ENCODE measurements at places on chromosomes 16 and 17.
A peak's percentile ranks its signal among the peaks of the same experiment; 100 is the strongest.

- no peak for DNase-seq
Measured at GRCh38 chr17:72090108-72090507, 30.7 kb upstream of the SOX9 start.

DNA sequence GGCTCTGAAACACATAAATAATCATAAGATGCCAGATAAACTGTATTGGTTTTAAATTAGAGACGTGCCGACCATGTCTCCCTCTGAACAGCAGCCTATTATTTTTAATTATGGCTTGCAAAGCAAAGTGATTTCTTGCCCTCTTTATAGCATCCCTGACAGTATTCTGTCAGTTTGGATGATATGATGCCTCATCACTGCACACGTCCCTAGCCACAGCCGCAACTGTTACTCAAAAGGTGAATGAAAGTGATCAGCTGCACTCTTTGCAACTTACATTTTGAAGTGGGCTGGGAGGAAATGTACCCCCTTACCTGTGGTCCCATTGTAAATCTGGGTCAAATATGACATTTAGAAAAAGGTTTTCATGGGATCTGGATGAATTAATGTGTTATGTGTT is 389.9 kb downstream of the MAF start:
- DNase-seq = no peak

- DNase-seq = no peak
Measured at GRCh38 chr17:81455387-81455786, 57.2 kb downstream of the ACTG1 start.

DNA sequence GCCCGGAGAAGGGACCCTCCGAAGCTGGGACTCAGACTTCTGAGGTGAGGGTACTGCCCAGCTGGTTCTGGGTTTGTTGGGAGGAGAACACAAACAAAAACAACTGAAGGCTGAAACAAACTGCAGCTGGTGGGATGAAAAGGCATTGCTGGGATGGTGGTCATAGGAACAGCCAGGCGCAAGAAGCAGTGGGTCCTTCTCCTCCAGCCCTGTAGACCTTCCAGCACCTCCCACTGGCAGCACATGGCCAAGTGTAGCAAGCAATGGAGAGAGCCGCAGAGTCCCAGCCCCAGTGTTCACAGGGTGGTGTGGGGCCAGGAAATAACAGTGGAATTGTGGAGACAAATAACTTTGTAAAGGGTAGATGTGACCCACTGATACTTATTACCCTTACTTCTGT is 48.7 kb upstream of the FOXJ1 start:
- DNase-seq = no peak

DNA sequence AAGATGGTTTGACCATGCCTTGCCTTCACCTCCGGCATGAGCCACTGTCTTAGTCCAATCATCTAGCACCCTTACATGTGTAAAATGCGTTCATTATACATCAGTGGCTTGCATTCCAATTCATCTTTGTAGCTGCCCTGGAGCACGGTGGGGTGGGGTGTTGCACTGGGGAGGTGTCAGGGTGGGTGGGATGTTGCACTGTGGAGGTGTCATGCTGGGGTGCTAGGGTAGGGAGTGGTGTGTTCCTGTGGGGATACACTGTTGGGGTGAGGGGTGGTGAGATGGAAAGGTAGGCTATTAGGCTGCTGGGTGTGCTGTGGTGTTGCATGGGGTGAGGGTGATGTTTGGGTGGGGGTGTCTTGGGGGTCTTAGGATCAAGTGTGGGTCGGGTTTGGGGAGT is 47.0 kb downstream of the NLRC5 start:
- no peak for DNase-seq

- no peak for DNase-seq
Measured at GRCh38 chr17:78924481-78925151, 571 bp downstream of the TIMP2 start.

DNA sequence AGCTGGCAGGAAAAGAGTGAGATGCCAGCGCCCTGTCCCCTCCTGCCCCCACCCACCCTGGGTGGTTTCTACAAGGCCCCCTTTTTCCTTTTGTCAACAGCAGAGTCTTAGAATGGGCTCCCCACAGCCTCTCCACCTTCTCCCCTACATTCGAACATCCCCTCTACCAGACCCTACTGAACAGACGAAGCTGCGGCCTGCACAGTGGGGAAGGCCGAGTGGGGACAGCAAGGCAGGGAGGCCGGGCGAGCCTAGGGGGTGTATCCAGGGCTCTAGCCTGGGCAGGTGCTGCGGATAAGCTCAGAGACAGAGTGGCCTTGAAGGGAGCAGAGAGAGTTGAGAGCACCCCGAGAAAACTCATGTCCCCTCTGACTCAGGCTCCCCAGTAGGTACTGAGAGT is 7.4 kb downstream of the ZACN start:
- no peak for DNase-seq

DNA sequence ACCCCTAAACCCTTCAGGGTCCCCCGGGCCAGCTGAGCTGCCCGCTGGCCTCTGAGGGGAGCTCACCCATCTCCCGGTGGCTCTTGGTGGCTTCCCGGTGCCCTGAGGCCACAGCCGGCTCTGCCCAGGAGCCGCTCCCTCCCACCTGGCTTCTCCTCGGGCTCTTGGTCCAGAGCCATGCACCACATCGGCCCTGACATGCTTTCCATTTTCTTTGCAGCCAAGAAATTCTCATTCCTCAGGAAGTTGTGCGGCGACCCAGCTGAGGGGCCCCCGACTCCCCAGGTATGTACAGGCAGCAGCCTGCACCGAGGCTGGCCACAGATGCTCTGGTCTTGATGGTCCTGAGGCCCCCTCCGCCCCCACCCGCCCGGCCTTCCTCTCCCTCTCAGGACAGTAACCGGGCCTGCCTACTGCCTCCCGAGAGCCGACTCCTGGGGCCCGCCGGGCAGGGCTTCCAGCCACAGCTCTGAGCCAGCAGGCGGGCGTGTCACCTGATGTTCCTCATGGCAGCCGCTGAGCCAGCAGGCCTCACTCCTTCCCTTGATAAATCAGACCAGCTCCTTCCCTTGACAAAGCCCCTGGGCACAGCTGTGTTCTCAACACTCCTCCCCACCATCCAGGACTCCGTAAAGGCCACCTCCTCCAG is 28.4 kb upstream of the ZFPM1 start:
- DNase-seq = no peak

DNA sequence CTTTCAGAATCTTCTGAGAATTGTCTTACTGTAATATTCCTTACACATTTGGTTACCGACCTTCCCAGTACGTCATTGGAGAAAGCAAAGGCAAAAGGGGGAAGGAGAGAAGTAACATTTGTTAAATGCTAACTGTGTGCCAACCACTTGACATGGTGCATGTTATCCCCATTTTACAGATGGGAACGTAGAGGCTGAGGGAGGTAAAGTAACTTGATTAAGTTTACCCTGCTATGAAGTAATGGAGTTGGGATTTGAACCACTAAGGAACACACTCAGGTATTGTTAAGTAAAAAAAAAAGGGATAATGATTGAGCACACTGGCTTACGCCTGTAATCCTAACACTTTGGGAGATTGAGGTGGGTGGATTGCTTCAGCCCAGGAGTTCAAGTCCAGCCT is 156.4 kb downstream of the PRKCA start:
- no peak for DNase-seq

DNA sequence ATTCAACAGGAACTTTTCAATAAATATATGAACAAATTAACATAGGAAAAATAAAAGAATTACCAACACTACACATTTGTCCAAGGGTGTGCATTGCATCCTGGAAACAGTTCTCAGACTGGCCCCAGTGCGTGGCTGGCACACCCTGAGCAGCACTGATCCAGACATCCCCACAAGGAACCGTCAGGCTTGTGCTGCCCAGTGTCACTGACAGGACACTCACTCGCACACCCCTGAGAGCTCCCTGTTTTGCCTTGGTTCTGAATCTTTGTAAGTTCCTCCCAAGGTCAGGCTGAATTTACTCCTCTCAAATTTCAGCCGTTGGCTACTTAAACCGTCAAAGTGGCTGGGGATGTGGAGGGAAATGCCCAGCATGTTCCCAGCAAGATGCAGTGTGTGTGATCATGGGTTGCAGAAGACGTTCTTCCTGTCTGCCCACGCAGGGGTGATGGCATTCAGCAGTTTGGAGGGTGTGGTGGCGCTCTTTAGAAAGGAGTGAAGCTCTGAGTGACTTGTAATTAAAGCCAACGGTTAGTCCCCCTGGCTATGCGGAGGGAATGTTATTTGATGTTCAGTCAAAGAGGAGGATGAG is 1.7 kb downstream of the MT2A start:
- no peak for DNase-seq

- DNase-seq = no peak
Measured at GRCh38 chr16:16163109-16163508, 60.2 kb downstream of the ABCC6 start.

DNA sequence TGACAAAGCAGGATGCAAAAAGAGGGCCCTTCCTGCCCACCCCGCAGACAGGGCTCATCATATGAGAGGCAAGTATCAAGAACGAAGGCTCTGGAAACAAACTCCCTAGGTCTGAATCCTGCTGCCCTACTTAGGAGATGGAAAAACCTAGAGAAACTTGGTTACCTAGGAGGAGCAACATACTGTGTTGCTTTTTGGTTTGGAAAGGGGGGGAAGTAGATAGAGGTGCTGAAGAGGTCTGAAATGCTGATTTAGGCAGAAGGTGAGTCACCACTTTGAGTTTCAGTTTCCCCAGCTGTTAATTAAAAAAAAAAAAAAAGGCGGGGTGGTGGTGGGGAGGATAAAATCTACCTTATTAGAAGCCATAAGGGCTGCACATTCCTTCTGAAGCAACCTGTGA is 1.5 kb downstream of the N4BP1 start:
- no peak for DNase-seq

DNA sequence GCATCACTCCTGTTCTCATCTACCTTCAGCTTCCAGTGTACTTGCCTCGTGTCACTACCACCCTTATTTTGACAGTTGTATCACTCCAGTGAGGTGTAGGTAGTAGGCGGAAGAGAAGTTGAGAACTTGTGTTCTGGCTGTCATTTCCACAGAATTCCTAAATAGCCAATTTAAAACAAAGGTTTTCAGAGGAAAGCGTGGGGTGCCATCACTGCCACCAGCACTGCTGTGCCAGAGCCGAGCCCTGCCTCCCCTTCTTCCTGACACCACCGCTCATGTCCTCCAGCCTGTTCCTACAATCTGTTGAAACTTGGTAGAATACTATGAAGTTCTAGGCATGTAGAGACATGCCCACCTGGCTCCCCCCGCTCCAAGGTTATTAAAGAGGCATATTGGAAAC is 215.8 kb downstream of the TANC2 start:
- no peak for DNase-seq

GRCh38 chr17:64536913-64537312 is 30.1 kb downstream of the CEP95 start:
- no peak for DNase-seq

- DNase-seq = peak; percentile 46
Measured at GRCh38 chr16:1002399-1003166, 21.0 kb downstream of the SOX8 start.
